Activated naive CD4-positive, alpha-beta T cell treated with anti-CD3 and anti-CD28 coated beads, Interleukin-2, amount 50 U/mL, for 72 hours (primary cell): ENCODE measurements at places on chromosomes 6 and 20. TPM values are rescaled to one million over a fixed set of nuclear protein-coding genes. Genes with fewer than 3 reads are reported as not detected.

DNA sequence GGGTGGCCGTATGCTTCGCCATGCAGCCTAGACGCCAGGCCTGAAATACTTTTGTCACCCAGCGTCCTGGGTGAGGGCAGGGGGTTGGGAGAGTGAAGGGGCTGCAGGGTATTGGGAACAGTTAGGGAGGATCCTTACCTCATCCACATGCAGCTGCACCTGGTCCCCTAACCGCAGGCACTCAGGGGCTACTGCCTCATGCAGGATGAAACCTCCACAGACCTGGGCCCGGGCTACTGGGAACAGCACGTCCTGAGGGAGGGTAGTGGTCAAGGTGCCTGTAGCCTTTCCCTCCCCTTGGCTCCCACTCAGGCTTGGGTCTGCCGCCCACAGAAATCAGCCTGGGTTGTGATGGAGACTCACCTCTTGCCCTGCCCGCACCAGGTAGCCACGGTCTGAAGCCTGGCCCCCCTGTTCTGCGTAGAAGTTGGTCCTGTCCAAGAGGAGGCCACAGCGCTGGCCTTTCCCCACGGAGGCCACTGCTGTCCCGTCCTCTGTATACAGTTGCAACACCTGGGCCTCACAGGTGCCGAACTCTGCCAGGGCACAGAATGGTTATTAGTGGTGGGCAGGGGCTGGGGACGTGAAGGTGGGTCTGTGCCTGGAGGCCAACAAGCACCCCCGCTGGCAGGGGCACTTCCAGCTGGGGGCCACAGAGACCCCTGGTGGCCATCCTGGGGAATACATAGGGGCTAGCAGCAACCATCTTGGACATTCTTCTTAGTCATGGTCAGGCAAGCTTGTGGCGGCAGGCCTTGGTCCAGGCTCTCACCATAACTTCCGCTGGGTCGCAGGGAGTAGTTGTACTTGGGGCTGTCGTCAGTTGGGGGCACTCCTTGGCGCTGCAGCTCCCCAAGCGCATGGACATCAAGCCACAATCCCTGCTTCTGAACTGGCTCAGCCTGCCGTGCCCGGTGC is 8.6 kb downstream of the AARS2 start:
- peak; percentile 47 for DNase-seq

- DNase-seq: no peak
These were observed 34.9 kb downstream of the SHLD1 start for GRCh38 chr20:5785146-5785545.

The HTR1E gene
- not detected for total RNA-seq

GRCh38 chr6:151805286-151805840 is 2.1 kb upstream of the ESR1 start:
- no peak for DNase-seq

DNA sequence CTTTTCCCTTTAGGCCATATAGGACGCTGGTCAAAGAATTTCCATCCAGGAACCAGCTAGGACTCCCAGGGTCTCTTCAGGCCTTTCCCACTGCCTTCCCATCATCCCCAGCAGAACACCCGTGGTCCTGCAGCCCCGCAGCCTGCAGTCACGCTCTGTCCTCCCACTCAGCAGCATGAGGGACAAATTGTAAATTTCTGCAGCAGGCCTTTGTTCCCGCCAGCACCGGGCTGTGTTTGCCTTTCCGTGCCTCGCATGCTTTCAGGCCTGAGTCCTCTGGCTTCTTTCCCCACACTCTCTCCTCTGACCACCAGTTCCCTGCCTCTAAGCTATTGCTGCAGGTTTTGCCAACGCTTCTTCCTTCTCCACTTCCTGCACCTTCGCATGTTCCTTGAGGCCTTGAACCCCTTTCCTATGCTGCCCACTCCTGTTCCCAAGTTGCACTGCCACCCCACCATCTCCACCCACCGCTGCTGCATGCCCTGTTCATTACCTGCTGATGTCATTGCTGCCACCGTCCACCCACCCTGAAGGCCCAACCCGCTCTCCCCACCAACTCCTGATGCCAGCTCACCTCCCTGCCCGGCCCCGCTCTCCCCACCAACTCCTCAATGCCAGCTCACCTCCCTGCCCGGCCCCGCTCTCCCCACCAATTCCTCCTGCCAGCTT is 49.8 kb downstream of the RNASET2 start:
- no peak for DNase-seq

GRCh38 chr6:125258651-125259353 is 43.0 kb downstream of the HDDC2 start:
- DNase-seq: no peak

DNA sequence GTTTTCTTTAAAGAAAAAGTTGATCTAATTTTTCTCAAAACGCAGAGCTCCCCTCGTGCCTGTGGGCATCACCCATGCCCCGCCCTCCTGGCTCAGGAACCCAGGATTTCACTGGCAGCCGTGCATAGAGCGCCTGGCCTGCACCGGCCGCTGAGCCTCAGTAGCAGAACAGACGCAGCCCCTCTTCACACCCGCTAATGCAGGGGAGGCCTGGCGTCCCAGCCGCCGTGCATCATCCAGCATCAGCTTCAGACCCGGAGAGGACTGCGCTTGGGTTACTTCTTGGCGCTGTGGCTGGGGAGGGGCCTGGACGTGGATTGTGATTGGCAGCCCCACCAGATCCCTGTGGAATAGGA is 18.1 kb downstream of the RBM38 start:
- DNase-seq: no peak

The FAM217A gene
- total RNA-seq: not detected

DNA sequence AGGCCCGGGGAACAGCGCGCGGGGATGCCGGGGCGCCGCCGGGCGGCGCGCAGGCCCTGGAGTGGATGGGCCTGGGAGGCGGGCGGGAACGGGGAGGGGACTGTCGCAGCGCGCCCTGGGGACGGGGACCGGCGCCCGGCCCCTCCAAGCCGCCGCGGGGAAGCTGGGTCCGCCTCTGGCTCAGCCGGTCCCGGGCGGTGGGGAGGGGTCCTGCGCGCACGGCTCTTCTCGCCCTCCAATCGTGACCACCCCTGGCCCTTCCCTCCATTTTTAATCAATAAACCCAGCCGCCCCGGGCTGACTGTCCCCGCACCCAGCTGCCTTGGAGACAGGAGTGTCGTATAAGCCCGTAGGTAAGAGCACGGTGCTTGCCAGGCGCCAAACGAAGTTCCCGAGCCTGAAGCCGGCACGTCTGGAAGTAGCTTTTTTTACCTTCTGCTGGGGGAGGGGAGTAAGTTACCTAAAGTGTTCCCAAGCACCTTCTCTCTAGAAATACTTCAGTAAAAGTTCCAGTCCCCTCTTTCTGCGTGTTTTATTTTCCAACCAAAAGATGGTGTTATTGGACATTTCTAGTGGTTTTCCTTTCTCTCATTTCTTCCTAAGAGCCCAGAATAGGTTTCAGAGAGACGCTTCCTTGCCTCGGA is 780 bp upstream of the TAF4 start:
- peak; percentile 50 for DNase-seq

The IRF4 gene
- total RNA-seq: 809 TPM

The TUBB gene
- total RNA-seq: 1,783 TPM

DNA sequence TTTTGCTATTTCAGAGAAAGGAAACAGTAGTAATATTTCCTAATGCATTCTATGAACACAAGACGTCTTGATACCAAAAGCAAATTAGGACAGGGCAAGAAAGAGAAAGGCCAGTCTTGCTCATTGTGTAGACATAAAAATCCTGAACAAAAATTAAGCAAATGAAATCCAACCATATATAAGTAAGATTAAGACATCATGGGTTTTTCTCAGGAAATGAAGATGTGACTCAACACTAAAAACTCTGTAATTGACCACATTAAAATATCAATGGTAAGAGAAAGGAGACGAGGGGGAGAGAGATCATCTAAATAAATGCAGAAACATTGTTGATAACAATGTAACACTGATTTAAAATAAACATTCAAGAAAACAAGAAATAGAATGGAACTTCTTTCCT is 205.4 kb downstream of the SOD2 start:
- DNase-seq: no peak

DNA sequence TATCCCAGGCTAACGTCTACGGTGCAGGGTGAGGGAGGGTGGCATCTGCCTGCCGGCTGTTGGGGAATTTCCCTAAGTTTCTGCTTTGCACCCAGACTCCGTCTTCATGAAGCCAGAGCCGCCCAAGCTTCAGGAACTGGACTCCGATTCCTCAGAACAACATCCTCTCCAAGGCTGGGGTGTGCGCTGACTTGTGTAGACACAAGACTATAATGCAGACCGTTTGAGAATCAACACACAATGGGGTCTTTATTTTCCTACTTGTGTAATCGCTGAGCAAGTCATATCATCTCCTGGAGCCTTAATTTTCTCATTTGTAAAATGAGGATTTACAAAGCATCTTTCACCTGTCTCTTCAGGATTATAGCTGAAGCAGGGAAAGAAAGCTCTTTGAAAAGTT is 160.5 kb upstream of the AGPAT4 start:
- no peak for DNase-seq

GRCh38 chr6:116392132-116393013 is 21.6 kb downstream of the DSE start:
- no peak for DNase-seq

DNA sequence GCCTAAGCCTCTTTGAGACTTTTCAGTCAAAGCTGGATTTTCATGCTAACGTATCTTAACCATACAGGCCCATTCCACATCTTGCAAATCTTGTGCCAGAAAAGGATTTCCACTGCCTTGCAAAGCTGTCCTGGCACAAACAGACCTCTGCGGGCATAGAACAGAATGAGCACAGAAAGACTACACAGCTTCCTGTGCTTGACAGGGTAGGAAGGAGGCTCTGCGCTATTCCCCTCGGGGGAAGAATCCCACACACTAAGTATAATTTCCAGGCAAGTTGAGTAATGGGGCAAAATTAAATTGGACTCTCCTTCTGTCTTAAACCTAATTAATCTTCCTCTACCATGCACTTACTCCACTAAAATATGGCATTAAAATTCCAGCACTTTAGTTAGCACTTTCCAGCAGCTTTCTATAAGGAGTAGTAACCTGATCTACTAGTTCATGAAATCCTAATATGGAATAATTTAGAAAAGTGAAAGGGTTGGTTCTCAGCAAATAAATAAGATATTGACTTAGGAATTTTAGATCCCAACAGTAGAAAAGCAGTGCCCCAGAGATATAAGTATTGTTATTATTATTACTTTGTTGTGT is 532.1 kb upstream of the JAG1 start:
- DNase-seq: no peak

DNA sequence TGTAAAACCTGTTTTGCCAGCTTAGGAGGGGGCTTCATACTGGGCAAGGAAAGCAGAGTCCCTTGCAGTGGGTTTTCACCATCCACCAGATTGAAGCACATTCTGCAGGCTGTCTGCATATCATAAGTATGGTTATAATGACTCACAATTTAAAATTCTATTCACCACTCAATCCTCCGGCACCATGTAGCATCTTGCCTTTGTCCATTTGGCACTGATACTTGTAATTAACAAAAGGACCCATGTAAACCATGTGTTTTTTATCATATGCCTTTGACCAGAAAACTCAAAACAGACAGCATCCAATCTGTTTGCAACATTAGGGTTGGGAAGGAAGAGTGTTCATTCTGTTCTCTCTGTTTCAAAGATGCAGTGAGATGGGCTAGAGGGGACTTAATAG is 3.0 kb downstream of the CD83 start:
- DNase-seq: no peak

The FNDC1 gene
- 0.12 TPM for total RNA-seq

- DNase-seq: no peak
These were observed 140.3 kb upstream of the RUNX2 start for GRCh38 chr6:45187836-45188235.

DNA sequence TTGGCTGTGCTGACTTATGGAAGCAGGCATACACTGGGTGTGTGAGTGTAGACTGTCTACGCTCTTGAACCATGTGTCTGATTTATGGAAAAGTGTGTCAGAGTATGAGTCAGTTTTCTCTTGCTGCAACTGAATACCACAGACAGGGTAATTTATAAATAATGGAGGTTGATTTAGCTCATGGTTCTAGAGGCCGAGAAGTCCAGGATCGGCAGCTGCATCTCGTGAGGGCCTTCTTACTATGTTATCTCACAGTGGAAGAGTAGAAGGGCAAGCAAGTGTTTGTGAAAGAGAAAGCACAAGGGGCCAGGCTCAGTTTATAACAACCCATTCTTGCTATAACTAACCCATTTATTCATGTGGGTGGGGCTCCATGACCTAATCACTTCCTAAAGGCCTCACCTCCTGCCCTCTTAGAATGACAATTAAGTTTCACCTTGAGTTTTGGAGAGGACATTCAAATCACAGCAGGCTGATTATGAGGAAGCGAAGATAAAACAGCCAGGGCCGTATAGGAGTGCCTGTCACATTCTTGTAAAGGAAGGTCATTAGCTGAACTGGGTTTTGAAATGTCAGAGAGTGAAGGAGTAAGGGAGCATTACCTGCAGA is 6.7 kb downstream of the GPR31 start:
- peak; percentile 9 for DNase-seq
